ENCODE measurements at places on chromosomes 1 and 21.

DNA sequence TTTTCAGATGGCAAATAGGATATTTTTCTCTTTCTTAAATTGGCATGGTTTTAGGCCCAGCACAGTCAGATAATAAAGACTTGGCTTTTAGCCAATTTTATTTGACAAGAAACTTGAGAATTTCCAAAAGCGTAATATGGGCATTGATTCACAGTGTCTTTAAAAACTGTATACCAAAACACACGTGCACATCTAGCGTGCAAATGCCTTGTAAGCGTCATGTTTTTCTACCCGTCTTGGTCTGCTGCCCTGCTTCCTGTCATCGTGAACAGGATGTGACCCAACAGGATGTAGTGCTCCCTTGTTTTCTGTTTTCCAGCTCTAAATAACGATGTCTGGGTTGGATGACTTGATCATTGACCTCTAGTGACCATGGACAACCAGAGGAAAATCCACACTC lies 24.7 kb upstream of the SLC44A3 start:
- no peak for DNase-seq

DNA sequence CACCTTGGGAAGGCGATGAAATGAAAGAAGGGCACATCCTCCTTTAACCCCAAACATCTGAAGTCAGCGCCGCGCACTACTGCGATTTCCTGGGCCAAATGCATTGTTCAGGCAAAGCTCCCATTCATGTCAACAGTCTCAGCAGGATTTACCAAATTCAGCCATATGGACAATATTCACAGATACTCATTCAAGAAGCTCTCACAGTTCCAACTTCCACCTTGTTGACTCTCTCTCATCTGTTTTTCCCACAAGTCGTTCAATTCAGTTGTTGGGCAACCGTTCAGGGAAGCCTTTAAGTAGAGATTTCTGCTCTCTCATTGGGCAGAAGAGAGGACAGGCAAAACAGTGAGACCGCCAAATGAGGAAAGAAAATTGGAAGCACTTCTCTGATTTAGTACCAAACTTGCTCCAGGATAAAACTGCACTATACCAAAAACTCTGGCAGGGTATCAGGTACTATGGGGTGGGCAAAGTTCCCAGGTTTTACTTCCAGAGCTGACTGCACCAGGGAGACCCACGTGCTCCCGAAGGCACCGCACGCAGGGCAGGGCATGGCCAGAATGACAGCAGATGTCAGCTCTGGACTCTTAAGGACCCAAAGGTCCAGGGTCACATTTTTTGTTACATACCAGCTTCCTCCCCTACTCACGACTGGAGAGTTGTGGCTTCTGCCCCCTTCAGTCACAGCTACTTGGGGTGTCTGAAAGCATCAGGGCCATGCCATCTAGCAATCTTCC lies 668.8 kb downstream of the KIF26B start:
- no peak for DNase-seq

- DNase-seq = no peak
Observed at GRCh38 chr1:111776391-111776790, 20.7 kb downstream of the DDX20 start.

DNA sequence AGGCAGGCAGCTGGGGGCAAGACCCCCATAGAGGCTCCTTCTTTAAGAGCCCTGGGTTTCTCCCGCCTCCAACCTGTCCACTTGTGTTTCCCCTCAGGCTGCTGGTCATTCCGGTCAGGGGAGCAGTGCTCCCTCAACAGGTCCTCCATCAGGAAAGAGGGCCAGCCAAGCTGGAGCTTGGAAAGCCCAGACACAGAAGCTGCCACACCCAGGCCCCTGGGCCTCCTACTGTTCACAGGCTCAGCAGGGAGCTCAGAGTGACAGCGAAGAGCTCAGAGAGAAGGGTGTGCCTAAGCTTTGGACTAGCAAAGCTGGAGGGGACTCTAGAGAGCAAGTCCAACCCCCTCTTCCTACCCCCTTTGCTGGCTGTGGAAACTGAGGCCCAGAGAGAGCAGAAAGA lies 10.3 kb upstream of the CDCP2 start:
- no peak for DNase-seq

DNA sequence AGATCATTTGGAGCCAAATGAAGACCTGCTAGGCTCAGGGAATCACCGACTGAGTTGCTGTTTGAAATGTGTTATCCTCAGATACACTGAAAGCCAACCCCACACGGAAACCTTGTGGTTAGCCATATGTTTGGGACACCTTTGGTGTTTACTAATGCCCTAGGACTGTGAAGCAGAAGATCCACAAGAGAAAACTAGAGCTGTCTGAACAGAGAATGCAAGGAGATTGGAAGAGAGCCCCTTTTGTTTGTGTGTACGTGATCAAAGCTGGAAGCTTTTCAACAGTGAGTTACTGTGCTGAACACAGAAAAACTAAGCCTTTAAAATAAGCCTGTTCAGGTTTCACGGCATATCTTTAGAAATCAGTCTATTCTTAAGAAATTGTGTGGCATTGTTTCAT lies 908.2 kb upstream of the ADGRL2 start:
- peak; percentile 10 for DNase-seq

DNA sequence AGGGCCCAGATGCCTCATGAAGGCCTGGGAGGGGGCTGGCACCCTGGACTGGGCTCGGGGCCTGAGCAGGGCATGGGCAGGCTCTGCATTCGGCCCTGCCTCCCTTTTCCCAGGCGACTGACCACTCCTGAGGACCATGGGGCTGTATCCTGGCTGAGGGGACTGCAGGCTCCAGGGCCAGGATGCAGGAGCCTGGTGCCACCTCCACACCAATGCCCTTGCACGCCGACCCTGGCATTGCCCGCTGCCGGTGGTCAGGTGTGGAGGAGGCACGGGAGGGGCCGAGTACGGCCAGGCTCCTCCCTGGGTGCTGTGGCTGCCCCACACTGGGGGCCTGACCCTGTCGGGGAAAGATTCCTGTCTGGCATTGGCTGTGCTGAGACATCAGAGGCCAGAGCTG lies 128.9 kb downstream of the SIK1 start:
- DNase-seq = no peak

GRCh38 chr1:226378071-226378470 lies 29.8 kb downstream of the PARP1 start:
- DNase-seq = peak; percentile 4

DNA sequence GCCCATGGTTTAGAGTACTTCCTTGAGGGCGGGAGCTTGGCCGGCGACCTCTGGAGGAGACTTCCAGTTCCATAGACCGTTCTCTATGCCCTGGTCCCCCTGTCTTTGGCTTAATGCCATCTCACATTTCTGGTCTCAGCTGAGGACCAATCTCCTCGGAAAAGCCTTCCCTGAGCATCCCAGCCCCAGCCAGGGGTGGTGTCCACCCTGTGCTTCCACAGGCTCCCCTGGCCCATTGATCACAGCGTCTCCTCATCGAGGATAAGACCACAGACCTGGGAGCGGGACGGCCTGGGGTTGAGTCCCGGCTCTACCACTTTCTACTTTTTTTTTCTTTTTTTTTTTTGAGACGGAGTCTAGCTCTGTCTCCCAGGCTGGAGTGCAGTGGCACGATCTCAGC lies 14.5 kb downstream of the WNT4 start:
- no peak for DNase-seq

GRCh38 chr1:66137235-66137634 lies 344.5 kb downstream of the PDE4B start:
- peak; percentile 0 for DNase-seq

- DNase-seq = no peak
Observed at GRCh38 chr21:25790878-25791204, 56.1 kb downstream of the GABPA start.

- DNase-seq = no peak
Observed at GRCh38 chr1:229339086-229339485, 3.8 kb downstream of the CCSAP start.

- no peak for DNase-seq
Observed at GRCh38 chr1:222767152-222767571, 30.2 kb downstream of the FAM177B start.

GRCh38 chr1:19033515-19033839 lies 77.0 kb upstream of the IFFO2 start:
- DNase-seq = no peak

GRCh38 chr21:35190201-35190701 lies 141.1 kb upstream of the RUNX1 start:
- DNase-seq = peak; percentile 66

DNA sequence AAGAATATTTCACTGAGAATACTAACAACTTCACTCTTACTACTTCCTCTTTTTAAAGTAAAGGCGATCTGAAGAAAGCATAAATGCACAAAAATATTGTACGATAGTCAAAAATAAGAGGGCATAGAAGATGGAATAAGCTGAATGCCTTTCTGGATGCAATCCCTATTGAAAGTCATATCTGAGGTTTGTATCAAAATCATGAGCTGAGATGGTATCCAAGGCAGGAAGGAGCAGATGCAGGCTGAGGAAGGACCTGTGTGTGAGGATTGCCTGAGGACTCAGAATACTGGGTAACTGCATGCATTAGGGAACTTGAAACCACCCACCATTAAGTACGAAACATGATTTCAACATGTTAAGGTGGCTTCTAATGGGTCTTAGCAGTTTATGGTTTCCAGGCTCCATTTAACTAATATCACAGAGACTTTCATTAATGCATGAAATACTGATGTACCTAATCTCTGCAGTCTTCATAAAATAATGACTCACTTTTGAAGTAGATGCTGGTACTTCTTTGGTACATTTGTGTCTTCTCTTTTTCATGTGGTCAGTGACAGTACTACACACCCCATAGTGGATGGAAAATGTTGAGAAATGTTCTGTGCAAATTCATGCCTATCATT lies 29.6 kb upstream of the RGS1 start:
- DNase-seq = no peak

- DNase-seq = no peak
Observed at GRCh38 chr1:171509191-171509590, 23.9 kb downstream of the PRRC2C start.

DNA sequence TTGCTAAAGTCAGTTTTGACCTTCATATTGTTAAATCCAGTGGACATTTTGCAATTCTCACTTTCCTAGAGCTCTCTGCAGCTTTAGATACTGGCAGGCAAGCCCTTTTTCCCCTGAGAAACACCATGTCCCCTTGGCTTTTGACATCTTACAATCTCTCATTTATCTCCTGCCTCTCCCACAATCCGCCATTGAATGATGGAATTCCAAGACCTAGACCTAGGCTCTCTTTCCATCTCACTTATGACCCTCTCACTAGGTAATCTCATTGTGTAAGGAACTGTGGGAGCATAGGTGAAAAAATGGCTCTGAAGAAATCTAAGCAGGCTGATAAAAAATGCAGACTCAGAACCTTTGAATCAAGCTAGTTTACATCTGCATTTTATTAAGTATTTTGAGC lies 2.0 kb downstream of the KYAT3 start:
- DNase-seq = no peak

DNA sequence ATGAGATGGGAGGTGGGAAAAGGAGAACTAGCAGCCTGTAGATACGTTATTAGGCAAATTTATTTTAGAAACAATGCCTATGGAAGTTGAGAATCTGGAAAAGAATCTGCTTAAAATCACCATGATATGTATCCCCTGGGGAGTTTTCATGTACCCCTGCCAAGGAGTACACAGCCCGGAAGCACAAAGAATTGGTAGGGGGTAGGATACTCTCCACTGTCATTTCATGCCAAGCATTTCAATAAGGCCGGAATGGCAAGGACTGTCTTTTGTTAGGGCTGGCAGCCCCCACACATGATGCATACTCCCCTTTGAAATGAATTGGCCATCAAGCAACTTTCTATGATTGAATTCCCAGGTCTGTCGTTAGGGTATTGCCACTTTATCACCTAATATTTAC lies 111.5 kb upstream of the APP start:
- no peak for DNase-seq

GRCh38 chr1:68495968-68496679 lies 758 bp downstream of the DEPDC1 start:
- no peak for DNase-seq

DNA sequence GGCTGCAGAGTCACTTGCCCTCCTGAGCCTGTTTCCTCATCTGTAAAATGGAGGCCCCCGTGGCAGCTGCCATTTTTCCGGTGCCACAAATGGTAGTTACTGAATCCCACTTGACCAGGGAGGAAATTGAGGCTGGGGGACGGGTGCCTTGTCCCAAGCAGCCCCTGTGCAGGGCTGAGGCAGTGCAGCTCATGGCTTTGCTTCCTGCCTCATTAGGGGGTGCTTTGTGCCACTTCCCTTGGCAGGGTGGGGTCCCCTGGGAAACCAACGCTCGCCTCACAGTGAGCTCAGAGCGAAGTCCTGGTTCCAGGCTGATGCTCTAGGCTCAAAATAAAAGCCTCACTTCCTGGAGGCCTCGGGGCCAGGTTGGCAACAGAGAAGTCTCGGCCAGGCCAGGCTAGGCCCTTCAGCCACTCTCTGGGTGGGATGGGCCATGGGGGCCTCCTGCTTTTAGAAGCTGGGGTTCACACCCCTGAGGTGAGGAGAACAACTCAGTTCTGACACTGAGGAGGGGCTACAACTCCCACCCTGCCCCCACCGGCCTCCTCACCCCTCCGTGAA lies 6.8 kb downstream of the LAPTM5 start:
- no peak for DNase-seq

DNA sequence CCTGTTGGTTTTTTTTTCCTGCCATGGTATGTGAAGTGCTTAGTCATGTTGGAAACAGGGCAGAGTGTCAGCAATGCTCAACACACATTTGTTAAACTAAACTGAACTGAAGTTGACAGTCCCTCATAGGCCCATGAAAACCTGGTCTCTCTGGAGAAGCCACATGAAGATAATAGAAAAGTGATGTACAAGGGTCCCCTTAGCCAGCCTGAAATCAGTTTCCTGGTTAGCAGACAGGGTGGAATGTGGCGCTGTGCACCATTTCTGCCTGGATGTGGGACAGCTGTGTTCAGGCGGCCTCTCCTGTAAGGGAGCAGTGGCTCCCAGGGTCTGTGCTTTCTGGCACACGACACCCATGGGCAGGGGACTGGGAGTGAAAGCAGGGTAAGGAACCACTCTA lies 9.9 kb upstream of the CHI3L1 start:
- DNase-seq = no peak

- peak; percentile 93 for DNase-seq
Observed at GRCh38 chr1:58816072-58816746, 32.4 kb upstream of the JUN start.

DNA sequence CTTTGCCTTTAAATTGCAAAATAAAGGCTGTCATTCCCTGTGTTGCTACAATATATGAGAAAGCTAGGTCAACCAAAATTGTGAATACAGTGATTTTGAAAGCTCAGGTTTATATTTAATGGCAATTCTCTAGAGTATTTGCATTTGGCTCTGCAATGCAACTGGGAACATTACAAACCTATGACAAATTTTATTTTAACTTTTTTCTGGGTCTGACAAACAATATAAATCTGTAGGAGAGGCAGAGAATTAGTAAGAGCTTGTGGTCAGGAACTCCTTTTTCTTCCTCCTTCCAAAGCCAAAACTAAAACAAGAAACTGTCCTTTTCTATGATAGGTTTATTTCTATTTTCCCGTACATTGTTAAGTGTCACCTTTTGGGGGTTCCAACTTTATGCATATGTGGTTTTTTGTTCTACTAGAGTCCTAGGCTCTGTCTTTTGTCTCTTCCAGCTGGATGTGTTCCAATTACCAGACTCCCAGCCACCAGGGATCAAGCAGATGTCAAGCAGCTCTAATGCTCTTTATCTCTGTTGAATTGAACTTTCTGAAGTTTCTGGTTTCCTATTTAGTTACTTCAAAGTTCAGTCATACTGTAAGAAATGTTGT lies 106.9 kb downstream of the ASH1L start:
- DNase-seq = peak; percentile 37

GRCh38 chr1:186014370-186015037 lies 280.3 kb downstream of the HMCN1 start:
- peak; percentile 74 for DNase-seq

Data from astrocyte of the spinal cord (primary cell).